ENCODE measurements at places on chromosomes 11 and 22.

GRCh38 chr11:26948881-26949280 lies 45.0 kb upstream of the FIBIN start:
- DNase-seq, result no peak

GRCh38 chr11:13327421-13327820 lies 49.8 kb downstream of the BMAL1 start:
- no peak for DNase-seq

DNA sequence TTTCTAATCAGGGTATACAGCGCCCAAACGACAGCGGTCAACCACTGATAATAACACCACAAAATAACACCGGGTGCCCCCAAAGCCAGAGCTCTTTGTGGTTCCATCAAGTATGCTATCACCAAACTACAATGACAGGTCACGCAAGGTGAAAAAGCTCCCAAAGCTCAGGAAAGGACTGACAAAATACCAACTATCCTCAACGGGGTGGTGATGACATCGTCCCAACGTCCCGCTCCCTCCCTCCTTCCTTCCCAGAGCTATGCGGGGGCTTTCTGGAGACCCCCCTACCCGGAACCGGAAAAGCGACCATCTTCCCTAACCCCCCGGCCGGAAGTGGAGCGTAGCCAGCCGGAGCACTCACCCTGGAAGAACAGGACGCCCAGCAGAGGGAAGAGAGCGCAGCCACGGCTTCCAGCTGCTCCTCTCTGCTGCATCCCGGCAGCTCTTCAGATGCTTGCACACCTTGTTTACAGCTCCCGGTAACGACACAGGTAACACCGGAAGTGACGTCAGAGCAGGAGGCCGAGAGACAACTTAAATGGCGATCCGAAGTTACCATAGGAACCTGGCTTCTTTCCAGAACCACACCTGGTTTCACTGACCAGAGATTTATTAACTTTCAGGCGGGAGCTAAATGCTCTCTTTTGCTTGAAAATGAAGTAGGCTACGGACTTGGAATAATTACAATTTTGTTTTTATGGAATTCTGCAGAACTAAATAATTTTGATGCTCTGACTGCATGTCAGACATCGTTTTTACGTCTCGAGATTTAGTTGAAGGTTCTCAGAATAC lies at the start of gene MPZL3:
TSS of gene MPZL3 (minus strand) at position 508 of the 795 bp plus-strand sequence. CDS start at position 437, 71 bp downstream.
- DNase-seq, result peak; percentile 85

DNA sequence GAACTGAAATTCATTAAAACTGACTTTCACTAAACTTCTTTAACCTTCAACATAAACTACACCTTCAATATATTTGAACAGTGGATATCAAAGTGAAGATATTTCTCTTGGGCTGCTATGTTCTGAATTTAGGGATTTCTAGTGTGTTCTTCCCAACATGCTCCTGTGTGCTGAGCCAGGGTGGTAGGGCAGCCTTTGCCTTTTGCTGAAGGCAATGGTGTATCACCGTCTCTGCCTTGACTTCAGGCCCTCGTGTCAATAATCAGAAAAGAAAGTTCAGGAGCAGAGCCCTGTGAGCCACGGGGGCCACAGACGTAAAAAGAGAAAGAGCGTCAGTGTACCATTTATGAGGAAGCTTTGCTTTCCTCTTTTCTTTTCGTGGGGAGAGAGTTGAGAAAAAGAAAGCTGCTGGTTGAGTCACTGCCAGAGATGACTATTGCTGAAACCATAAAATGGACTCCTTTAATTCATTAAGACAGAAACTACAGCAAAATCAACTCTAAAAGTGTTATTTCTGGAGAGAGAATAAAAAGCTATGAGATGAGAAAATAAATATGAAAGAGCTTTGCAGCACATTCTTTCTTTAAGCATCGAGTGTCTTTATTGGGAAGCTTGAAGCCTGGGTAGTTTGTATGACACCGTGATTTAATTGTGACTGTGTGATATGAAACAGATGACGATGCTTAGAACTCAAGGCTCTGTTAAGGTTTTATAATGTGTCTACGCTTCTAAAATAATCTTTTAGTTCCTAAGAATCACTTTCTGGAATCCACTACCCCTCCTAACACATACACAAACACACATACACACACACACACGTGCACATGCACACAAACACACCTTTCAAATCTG lies 271.8 kb upstream of the MTNR1B start:
- DNase-seq, result no peak

GRCh38 chr11:80163011-80163410 lies 722.2 kb upstream of the TENM4 start:
- no peak for DNase-seq

DNA sequence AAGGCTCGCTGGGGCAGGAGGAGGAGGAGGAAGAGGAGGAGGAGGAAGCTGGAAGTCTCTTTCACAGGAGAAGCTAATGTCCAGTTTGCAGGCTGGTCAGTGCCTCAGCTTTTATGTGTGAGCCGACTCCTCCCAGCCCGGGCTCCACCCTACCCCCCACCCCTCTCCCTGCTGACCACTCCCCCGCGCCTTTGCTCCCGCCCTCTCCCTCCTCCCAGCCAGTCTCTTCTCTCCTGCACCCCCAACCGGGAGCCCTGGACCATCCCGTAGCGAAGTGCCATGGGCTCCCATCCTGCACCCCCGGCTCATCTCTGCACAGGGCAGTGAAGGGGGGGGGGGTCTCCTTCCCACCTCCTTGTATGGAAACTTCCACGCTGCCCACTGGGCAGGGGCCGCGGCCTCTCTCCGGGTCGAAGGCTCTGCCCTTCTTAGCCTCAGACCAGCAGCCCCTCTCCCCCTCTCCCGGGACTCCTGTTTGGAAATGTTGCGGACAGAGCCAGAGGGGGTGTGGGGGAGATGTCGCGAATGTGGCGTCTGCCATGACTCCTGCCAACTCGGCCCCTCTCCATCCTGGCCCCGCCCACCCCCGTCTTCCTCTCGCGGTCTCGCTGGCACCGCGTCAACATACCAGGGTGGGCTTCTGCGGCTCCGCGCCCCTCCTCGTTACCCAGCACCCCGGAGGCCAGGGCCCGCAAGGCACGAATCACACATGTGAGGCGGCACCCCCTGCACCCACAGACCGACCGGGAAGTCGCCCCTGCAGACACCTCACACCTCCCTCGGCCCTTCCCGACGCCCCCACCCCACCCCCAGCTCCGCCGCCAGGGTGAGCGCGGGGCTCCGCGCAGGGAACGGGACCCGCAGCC lies 1.8 kb downstream of the IGF2 start:
- DNase-seq, result no peak
